ENCODE measurements at places on chromosomes 6 and 20. TPM values are rescaled to one million over a fixed set of nuclear protein-coding genes. Genes with fewer than 3 reads are reported as not detected.

GRCh38 chr20:3674995-3675900, 6.6 kb downstream of the ADAM33 start:
- DNase-seq = no peak

DNA sequence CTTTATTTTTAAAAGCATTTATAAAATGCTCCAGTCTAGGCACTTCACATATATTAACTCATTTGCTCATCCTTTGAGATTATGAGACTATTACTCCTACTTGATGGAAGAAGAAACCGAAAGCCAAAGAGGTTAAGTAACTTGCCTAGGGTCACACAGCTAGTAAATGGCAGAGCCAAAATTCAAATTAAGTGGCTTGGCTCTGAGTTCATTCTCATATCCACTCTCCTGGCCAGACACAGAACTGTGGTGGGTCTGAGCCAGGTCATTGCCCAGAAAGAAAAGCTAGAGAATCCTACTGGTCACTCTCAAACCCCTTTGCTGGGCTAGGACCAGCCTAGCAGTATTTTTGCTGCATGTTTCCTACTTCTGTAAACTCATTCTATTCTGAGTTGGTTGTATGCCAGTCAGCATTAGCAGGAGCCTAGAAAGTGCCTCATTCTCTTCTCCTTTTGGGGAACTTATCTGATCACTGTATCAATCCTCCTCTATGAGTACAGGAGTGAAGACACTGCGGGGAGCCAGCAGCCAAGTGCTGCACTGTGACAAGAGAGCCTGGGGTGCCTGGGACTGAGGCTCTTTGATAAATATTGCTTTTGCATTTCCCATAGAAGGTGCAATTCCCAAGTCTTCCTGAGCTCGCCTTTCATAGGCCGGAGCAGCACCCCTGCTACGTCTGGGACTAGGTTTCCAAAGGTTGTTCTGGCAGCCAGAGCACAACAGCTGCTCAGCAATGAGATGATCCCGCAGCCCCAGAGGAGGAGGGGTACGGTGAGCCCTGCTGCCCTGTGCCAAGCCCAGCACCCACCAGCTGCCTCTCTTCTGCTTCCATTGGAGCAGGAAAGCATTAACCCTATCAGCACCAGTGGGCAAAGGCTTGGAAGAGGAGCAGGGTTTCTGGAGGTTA, 728.3 kb downstream of the MAFB start:
- no peak for DNase-seq

DNA sequence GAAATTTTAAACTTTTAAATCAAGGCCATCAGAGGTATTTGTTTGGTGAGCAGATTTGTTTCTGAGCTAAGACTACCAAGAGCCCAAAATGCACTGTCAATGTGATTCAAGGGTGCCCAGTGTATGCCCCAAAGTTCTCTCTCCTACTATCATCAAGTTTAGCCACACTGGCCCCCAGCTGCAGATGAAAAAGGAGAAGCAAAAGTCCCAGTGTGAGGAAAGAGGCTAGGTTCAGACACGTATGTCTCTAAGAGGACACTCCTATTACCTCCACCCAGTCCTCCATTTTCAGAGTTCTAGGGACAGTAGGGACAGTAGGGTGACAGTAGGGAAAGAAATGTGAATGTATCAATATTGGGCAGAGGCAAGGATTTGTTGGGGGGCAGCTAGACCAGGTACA, 230.8 kb downstream of the CD83 start:
- DNase-seq = no peak

GRCh38 chr20:8331740-8332412, 199.8 kb downstream of the PLCB1 start:
- no peak for DNase-seq

DNA sequence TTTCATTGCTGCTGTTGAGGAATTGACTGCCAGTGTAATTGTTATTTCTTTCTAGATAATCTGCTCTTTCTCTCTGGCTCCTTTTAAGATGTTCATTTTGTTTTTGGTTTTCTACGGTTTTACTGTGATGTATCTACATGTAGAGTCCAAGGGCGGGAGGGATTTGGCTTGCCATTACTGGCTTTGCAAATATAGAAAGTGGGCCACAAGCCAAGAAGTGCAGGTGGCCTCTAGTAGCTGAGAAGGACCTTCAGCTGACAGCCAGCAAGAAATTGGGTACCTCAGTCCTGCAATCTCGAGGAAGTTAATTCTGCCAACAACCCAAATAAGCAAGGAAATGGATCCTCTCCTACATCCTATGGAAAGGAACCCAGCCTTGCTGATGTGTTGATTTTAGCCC, 42.8 kb upstream of the GLP1R start:
- DNase-seq = no peak

The CPXM1 gene
- 339 TPM for polyA plus RNA-seq

GRCh38 chr6:12297363-12298016, 7.3 kb downstream of the EDN1 start:
- no peak for DNase-seq
